Iris pigment epithelial cell (primary cell): ENCODE measurements at places on chromosomes 2 and 18.
A peak's percentile ranks its signal among the peaks of the same experiment; 100 is the strongest.

DNA sequence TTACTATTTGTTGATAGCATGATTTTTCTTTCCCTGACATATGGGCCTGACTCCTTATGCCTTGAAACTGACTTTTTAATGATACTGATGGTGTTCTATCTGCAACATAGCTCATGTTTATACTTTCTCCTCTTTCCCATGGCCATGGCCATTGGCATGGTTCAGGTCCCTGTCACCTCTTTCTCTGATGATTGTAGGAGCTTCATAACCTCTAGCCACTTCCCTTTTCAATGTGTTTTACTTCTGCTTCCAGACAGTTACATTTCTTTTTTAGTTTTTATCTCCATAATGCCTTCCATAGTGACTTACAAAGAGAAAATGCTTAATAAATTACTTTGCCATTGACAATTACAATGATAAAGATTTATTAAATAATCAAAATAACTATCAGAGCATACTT lies 177.9 kb upstream of the SETBP1 start:
- no peak for DNase-seq

DNA sequence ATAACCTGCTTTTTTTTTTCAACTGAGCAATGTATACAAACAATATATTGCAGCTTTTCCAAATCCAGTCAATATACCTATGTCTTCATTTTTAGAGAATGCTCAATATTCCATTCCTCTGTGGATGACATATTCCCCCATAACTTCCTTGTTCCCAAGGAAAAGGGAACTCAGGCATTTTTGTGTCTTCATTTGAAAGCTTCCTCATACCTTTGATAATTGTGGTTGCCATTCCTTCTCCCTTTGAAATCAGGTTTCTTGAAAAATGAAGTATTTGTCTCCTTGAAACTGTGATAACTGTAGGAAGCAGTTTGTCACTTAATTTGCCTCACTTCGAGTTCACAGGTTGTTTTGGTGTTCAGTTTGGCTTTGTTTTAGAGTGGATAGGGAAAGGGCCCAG lies 13.5 kb downstream of the ELAC1 start:
- no peak for DNase-seq

DNA sequence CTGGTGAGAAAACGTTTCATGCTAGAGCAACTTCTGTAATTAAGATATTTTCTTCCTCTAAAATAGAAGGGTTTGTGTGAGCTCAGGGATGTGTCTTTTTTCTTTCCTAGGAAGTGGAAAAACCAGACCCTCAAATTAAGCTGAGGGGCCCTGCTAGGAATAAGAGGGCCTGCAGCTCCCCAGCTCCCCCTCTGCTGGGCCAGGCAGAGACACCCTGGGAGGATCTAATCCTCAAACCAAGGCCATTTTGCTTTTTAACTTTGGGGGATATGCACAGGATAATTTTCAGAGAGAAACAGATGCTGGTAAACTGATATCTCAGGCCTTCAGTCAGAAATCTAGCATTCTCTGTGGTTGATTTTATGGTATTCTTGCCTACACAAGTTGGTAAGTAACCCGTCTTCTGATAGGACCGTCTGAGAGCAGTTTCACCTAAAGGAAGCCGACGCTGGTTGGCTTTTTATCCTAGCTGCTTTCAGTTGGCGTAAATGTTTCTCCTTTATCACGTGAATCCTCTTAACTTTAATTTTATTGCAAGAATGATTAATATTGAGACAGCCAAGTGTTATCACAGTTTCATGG lies 34.8 kb downstream of the SNTG2 start:
- no peak for DNase-seq

DNA sequence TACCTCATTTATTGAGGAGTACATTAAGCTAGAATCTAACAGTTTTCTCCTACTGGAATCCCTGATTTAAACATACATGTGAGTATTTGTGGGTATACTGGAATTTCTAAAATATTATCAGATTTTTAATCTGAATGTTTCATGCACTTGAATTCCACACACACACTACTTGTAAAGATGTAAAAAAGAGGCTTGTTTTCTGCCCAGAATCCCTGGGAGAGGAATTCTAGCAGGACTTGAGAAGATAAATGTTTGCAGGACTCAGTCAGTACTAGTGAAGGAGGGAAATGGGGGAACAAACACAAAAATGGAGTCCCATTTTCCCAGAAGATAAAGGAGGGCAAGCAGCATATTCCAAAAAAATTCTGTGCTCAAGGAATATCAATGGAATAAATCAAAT lies 17.0 kb downstream of the COL5A2 start:
- DNase-seq, result no peak

GRCh38 chr2:159807183-159808031 lies 9.4 kb upstream of the CD302 start:
- peak; percentile 58 for DNase-seq

- DNase-seq, result no peak
Observed at GRCh38 chr2:233349005-233349998, 5.0 kb upstream of the DGKD start.

DNA sequence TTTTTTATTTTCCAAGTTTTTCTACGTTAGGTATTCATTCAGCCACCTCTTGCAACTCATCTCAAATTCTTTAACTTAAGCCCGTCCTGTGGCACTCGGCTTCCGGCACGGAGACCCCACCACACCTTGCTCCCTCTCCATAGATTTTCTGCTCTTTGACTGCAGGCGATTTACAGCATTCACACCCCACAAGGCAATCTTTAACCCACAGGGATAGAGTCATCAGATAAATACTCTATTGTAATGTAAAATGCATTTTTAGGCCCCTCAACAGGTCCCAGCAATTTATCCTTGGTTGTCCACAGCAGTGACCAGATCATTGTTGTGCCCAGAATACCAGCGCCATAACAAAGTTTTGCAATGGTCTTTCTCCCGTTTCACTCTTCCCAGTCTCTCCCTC lies 132.3 kb upstream of the EPHA4 start:
- DNase-seq, result no peak

GRCh38 chr2:85852152-85852840 lies 36.5 kb downstream of the ST3GAL5 start:
- no peak for DNase-seq

GRCh38 chr18:9539283-9539682 lies 64.0 kb downstream of the RALBP1 start:
- peak; percentile 88 for DNase-seq

- peak; percentile 59 for DNase-seq
Observed at GRCh38 chr2:228527197-228527881, 345.9 kb upstream of the SPHKAP start.

- no peak for DNase-seq
Observed at GRCh38 chr2:186882511-186883071, 33.6 kb upstream of the ZSWIM2 start.

DNA sequence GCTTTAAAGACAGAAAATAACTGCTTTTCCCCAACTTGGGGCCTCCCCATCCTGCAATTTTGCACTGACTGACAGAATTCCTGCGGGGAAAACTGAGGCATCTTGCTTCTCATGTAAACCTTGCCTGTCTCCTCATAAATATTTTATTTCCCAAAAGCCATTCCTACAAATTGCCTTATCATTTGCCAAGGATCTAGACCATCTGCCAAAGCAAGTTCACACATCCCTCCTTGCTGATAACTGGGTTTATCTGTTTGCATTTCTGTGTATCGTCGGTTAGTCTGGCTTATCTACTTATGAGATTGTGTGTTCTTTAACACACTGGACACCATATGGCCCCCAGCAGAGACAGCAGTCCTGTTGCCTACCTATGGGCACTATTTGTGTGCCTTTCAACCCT lies 3.0 kb upstream of the CNGA3 start:
- no peak for DNase-seq

DNA sequence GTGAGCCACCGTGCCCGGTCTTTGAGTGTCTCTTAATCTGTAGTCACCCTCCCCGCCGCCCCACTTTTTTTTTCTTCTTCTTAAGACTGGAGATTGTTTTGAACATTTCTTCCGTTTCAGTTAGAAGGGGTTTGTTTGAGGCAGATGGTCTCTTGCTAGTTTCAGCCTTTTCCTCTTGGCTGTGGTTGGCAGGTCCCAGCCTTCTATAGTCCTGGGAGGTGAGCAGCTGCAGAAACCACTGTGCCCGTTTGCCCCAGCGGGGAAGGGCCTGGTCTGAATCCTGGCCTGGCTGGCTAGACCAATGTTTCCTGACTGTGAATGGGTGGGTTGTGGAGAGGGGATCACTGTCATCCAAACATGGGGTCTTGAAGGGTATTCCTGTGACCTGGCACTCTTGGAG lies 30.1 kb upstream of the MCFD2 start:
- no peak for DNase-seq

DNA sequence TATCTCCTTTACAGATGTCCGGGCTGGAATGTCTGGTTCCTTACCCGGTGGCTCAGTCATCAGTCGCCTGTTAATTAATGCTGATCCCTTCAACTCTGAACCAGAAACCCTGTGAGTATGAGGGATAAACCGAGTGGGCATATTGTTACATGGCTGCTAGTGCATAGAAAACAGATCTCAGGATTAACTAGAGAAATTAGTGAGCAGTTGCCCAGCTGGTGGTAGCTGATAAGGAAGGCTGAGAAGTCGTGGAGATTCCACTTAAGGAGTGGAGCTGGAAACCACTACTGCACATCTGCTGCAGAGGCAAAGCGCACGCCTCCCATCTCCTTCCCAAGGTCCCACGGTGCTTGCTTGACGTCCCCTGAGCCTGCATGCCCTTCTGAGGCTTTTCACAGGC lies 97.7 kb downstream of the DGKD start:
- DNase-seq, result no peak

- peak; percentile 53 for DNase-seq
Observed at GRCh38 chr2:232300894-232301387, 77.6 kb upstream of the ALPP start.

DNA sequence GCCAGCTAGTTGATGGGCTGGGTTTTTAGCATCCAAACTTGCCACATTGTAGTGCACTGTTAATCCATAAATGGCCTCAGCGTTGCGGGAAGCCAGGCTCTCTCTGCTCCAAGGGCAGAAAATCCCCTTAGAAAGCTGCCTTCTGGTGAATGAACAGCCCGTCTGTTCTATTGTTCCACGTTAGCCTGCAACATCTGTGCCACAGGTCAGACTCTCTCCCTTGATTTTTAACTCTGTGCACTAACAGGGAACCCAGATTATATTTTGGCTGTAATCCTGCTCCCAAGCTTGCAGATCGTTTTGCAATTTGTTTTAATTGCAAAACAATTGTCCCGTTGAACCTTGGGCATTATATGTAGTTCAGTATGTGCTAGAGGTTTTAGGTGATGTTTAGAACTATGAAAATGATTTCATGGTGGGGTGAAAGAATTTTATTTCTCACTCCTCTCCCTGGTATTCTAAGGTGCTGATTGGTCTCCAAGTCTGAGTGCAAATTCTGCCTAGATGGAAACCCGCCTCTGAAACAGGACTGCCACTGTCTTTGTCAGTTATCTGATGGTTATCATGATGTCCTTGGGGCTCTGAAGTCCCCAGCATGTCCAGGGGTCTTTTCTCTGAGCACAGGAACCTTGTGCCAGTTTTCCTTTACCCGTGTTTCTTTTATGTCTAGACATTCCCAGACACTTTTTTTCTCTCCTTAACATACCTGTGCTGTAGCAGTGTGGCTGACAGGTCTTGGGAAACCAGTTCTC lies 106.6 kb downstream of the MAP4K4 start:
- no peak for DNase-seq

- peak; percentile 80 for DNase-seq
Observed at GRCh38 chr18:446941-447560, 53.5 kb downstream of the COLEC12 start.

- DNase-seq, result no peak
Observed at GRCh38 chr18:23502516-23503037, 734 bp upstream of the RMC1 start.

- DNase-seq, result no peak
Observed at GRCh38 chr18:8358033-8358765, 251.0 kb upstream of the RAB12 start.

GRCh38 chr2:17257189-17257909 lies 260.9 kb downstream of the RAD51AP2 start:
- DNase-seq, result peak; percentile 16

- no peak for DNase-seq
Observed at GRCh38 chr2:46684661-46685060, 205.3 kb downstream of the TMEM247 start.

GRCh38 chr2:121037480-121037879 lies 247.5 kb downstream of the TFCP2L1 start:
- DNase-seq, result no peak

DNA sequence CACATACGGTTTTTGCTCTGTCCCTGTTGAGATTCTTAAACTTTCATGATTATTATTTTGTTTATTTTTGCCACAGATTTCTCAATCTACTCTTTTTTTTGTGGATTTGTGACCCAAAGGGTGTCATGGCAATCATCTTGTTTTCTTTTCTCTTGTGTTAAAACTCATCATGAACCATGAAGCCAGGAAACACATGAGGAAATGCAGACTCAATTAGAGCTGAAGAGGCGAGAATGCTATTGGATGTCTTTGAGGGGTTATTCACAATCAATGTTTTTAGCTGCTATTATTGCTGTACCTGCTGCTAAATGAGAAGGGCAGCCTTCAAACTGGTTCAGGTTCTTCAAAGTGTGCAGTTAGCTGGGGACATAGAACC lies 99.5 kb upstream of the MMADHC start:
- no peak for DNase-seq

- peak; percentile 56 for DNase-seq
Observed at GRCh38 chr2:33395655-33396249, 80.7 kb upstream of the RASGRP3 start.

DNA sequence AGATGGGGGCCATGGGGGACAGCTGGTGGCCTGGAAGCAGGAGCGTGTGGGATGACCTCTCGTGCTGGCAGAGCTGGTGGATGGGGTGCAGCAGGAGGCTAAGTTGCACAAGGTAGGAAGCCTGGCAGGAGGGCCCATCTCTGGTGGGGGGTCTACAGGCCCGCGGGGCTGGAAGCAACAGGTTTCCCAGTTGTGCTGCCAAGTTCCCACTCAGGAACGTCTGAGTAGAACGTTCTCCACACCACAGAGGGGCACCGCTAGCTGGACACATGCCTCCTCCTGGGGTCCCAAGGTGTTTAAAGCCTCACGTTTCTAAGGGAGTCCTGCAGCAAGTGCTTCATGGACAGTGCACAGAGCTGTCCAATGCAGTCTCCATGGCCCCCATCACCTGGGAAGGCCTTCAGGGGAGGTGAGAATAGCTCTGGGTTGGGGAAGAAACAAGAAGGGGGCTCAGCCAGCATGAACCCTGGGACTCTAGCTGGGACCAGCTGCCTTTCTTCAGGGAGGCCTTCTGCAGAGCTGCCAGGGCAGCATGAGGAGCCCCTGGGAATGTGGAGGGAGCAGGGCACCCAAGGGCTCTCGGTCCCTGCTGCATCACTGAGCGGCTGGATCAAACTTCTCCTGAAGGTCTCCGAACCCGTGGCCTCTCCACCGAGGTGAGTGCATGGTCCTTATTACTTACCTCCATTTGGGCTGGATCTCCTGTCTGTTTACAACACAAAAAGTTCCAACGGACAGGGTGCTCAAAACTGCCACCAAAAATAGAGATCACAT lies 80.0 kb downstream of the TWIST2 start:
- no peak for DNase-seq

GRCh38 chr18:75244351-75245313 lies 34.0 kb downstream of the TSHZ1 start:
- DNase-seq, result no peak

DNA sequence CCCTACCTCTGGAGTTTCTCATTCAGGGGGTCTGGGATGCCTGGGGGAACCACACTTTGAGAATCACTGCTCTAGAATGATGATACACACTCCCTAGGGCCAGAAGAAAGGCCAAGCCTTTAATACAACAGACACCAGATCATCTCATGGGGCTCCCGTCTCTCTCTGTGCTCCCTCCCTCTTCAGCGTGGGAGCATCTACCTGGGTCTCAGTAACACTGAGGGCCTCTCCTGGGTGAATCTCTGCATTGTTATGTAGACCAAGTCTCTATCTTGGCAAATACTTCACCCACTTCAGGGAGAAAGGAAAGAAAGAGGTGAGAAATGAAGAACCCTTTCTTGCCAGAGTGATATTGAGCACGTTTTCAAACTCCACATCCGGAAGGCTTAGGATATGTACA lies 146.8 kb upstream of the MSH6 start:
- DNase-seq, result no peak
